T-helper 22 cell (primary cell): ENCODE measurements at places on chromosomes 12 and 14.
A peak's percentile ranks its signal among the peaks of the same experiment; 100 is the strongest.

DNA sequence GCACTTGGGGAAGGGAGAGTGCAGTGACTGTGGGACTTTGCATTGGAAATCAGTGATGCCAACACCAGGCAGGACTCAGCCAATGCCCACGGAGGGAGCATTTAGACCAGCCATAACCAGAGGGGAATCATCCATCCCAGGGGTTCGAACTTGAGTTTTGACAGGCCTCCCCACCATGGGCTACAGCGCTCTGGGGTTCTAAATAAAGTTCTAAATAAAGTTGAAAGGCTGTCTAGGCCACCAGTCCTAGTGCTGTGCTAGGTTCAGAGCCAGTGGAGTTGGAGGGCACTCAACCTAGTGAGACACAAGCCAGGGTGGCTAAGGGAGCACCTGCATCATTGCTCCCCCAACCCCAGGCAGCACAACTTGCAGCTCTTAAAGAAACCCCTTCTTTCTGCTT is 82.0 kb upstream of the SLC38A4 start:
- DNase-seq: no peak

DNA sequence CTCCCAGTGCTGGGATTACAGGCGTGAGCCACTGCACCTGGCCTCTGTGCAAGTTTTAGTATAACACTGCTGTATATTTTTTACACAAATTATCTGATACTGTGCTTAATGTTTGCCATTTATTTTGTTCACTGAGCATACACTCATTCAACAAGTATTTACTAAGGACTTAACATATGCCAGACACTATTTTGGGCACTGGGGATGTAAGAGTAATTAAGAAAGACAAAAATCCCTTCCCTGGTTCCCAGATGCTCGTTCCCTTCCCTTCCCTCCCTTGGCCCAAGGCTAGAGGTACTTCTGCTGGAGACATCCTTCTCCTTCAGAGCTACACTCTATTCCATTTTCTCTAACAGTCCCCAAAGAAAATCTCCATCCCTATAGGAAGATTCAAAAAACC is 12.5 kb downstream of the CIT start:
- DNase-seq: no peak

- no peak for DNase-seq
Measured at GRCh38 chr12:98751580-98752115, 106.6 kb downstream of the APAF1 start.

DNA sequence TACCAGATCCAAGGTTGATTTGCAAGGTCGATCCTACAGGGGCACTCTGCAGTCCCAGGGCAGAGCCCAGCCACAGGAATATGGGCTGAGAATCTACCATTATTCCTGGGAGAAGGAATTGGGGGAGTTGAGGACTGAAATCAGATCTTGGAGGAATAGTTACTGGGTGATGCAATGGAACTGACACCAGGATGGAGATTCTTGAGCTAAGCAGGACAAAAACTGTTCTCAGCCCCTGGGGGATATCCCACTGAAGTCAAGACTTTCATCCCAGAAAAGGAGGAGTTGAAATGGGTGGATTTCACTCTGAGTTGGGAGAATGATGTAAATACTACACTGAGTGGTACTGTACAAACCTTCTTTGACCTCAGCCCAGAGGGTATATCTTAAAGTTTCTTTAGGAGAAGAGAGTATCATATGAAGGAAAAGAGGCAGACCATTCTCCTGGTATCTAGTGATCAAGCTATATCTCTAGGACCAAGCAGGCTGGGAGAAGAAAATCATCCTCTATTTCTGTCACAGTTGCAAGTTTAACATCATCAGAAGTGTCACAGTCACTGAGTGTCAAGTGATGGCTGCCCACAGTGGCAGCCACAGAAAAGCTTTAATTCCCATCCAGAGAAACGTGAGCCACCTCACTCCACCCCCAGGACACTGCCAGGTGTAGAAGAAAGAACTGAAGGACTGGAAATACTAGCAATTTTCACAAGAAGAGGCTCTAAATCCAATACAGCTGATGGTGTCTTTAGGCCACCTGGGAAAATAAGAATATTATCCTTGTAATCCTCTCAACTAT is 181.9 kb downstream of the NUAK1 start:
- no peak for DNase-seq

GRCh38 chr14:83478741-83479140 is 1945.1 kb upstream of the SEL1L start:
- no peak for DNase-seq

- no peak for DNase-seq
Measured at GRCh38 chr12:83538361-83538965, 851.8 kb downstream of the TMTC2 start.

DNA sequence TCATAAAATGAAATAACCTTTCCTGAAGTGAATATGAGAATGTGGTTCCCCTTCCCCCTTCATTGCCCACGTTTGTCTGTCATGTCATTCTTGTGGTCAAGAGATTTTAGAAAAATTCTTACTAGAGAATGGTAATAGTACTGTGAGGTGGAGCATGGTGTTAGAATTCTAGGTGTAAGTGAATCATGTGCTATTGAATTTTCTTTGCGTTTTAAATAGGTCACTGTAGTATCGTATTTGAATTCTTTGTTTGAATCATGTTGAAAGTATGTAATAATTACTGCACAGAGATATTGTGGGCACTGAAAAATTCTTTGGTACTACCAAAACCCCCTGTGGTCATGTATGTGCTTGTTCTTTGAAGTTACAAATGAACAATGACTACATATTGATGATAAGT is 49.9 kb downstream of the FUT8 start:
- no peak for DNase-seq

- no peak for DNase-seq
Measured at GRCh38 chr12:24649634-24650033, 299.3 kb downstream of the BCAT1 start.

GRCh38 chr14:25102788-25103187 is 52.8 kb upstream of the STXBP6 start:
- no peak for DNase-seq

DNA sequence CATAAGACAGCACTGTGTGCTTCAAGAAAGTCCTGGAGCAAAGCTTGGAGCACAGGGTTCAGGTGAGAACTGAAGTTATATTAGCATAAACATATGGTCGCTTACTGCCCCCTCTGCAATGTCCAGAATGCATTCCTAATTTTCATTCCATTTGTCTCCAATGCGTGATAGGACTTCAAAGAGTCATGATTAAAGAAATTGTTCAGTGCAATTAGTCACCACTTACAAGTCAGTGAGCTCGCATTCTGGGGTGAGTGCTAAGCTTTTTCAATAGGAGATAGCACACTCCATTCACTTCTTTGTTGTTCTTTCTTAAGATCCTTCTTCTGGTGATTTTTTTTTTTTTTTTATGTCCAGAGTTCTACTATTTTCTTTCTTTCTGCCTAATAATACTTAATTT is 398.4 kb downstream of the SYT1 start:
- no peak for DNase-seq

- DNase-seq: no peak
Measured at GRCh38 chr14:89164168-89165073, 252.6 kb downstream of the FOXN3 start.

- no peak for DNase-seq
Measured at GRCh38 chr14:75201087-75201486, 24.7 kb upstream of the TMED10 start.

DNA sequence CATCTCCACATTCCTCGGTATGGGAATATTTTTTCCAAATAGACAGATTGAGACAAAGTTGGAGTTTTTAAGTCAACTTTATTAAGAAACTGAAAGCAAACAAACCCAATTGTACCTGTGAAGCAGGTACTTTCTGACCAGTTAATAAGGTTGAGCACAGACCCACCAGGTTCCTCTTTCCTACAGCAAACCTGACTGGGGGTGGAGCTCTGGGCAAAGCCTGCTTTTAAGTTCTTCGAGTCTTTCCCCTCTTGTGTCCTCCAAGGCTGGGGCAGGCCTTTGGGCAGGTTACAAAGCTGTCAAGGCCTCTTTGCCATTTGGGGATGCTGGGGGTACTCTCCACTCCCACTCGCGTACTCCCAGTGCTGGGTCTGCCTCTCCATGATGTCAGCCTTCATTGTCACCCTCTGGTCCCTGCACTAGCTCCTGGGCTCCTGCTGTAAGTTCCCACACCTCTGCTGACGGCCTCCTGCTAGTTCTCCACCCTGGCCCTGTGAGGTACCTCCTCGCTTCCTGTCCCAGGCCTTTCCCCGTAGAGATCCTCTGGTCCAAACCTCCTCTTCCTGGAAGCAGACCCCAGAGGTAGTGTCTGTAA is 3.2 kb downstream of the KCNH3 start:
- no peak for DNase-seq

- DNase-seq: no peak
Measured at GRCh38 chr12:110670161-110670701, 18.7 kb downstream of the HVCN1 start.

- DNase-seq: no peak
Measured at GRCh38 chr14:99734406-99735051, 50.4 kb downstream of the CYP46A1 start.

GRCh38 chr12:50057000-50057841 is at the start of gene ASIC1:
Gene ASIC1 (plus strand): TSS chr12:50057596. CDS start chr12:50058767, 1,171 bp downstream.
- peak; percentile 15 for DNase-seq

DNA sequence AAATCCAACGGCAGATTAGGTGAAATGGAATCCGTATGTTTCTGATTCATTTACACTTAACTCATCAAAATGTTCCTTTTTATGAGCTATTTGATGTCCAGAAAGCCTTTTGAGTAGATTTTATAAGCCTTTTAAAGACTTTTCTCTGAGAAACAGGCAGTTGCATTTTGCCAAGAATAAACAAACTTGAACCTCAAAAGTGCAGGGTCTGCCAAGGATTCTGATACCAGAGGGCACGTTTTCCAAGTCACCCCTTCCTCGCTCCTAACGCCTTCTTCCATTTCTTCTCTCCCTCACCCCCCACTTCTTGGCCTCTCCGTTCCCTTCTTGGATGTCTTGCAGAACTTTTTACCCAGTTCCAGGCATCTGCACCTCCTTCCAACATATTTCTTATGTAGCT is 200.6 kb upstream of the TBX3 start:
- DNase-seq: no peak

DNA sequence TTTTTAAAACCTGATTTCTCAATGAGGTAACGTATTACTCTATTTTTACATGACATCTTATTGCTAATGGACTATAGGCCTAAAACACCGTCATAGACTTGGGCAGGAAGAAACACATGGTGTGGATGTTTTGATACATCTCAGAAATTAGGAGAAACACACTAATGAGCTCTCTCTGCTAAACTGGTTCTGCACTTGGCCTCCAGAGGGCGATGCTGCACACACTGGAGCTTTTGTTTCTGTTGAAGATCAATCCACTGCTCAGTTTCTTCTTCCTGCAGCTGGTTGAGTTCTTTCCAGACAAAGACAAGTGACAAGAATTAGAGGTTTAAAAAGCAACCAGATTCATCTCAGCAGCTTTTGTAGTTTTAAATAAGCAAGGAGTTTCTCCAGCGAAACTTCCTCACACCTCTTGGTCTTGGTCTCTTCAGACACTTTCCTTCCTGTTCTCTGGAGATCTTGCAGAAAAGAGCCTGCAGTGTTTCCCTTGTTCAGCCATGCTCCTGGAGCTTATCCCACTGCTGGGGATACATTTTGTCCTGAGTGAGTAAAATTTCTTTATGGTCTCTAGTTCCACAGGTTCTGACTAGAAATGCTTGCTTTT is 178.5 kb upstream of the OR4E1 start:
- DNase-seq: peak; percentile 26

DNA sequence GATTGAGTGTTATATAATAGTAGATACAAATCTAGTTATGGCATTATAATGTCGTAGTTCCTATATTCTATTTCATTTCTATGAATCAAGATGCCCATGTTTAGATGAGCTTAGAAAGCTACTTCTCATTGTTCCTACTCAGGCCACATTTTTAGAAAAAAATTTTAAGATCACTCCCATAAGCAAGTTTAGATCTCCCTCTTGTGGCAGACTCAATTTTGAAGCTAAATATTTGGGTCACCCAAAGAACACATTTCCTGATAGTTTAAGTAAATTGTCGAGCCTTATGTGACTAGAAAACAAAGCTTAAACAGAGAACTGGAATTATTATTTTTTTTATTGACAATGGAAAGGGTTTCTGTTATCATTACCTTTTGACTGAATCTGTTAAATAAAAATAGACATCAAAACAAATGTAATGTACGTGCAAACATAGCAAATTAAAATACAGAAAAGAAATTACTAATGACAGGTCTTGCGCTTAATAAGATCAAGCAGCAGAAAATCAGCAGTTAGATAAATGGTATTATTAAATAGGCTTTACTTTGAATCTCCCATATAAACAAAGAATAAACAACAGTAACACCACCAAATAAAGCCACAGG is 180.2 kb downstream of the ACSS3 start:
- DNase-seq: no peak

GRCh38 chr14:84225268-84225667 is 1304.7 kb upstream of the FLRT2 start:
- DNase-seq: no peak

- no peak for DNase-seq
Measured at GRCh38 chr14:74867673-74868072, 8.3 kb downstream of the PROX2 start.

DNA sequence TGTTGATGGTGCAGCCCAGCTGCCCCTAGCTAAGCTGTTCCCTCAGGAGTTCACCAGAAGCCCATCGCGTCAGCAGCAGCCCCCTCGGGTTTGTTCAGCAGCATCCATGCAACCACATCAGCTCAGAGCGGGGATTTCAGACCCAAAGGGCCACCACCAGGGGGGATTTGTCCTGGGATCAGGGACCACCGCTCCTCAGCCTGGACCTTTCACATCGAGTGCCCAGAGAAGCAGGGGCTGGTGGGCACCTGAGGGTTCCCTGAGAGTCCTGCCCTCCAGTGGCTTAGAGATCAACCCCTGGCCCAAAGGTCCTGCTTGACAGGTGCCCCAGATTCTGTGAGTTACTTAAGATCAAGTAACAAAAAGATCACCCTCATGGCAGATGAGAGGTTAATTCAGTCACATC is 65.9 kb upstream of the C14orf180 start:
- DNase-seq: no peak
